Left forelimb (tissue), 1 donor: ENCODE measurements at places on chromosomes 5 and 9.

- no peak for DNase-seq
These were observed 215.0 kb downstream of the FSTL4 start for GRCh38 chr5:133397348-133397747.

GRCh38 chr9:77649109-77649812, 1.1 kb upstream of the GNA14 start:
- DNase-seq, result no peak

DNA sequence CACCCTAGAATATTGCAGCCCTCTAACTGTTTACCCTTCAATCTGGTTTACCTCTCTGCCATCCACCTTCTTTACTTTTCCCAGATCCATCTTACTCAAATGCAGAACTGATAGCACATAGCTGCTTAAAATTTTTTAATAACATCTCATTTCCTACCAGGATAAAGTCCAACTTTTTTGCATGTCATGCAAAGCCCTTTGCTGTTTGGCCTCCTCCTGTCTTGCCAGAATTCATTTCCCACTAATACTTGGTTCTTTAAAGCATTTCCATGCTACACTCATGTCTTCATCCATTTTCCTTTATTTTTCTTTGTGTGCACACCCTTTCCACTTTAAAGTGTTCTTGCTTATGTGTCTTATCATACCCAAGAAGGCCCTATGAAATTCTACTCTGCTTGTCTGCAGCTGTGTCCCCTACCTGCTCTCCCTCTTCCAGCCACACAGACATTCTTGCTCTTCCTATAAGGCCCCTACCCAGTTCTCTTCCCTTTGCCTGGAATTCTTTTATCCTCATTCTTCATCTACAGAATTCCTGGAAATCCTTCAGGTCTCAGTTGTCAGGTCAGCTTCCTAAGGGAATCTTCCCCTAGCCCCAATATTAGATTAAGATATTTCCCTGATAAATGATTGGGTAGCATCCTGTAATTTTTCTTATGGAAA, 50.3 kb downstream of the TLE4 start:
- no peak for DNase-seq

GRCh38 chr5:132385326-132386105, 16.0 kb downstream of the SLC22A5 start:
- no peak for DNase-seq

DNA sequence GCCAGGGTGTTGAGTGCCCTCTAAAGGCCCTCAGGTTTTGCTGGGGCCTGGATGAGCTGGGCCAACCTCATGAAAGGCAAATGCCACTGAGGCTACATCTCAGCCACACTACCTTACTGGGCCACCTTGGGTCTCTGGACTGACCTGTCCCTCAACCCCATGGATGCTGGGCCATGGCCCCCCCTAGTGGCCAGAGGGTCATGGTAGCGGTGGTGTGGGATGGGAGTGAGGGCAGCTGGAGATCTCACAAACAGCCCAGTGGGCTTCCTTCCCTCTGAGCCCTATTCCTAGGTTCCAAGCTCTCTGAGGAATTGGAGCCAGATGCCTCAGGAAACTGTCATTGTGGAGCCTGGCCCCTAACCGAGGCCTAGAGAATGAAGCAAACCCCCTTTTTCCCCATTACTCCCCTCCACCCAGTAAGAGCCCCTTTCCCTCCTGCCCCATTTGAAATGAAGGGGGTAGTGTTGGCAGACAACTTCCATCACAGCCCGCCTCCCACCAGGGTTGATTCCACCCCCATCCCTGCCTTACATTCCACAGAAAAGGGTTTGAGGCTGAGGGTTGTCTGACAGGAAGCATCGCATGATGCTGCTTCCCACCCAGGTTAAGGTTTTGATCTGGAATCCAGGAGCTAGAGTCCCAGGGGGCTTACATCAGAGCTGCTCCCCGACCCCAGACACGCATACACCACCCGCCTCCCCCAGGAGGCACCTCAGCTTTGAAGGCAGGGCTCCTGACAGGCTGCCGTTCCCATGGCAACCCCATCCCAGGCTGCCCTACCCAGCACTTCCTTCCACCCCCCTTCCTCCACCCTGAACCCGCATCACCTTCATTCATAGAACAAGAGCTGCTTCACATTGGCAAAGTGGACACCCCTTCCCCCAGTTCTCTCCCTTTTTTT, 63.9 kb downstream of the PCDH1 start:
- DNase-seq, result no peak

DNA sequence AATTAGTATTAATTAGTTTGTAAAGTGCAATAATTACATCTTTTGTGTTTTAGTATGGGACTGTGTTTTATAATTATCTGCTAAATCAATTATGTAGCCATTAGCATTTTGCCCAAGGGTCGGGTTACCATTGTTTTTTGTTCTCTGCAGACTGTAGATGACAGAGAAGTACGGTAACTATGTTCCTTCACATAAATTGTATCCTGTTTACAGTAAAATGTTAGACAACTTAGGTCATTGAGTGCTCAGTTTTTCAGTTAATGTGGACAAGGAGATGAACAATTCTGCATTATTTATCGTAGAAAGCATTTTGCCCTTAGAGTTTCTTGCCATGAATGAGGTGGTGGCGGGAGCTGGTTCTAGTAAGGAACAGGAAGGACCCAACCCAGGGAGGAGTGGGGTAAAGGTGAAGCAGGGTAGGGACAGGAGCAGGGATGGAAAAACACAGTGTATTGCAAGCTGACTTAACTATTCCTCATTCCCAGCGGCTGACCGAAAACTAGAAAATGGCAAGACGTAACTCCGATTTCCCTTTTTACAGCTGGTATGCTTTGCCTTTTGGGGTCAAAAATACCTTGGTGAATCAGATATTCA, 243.7 kb upstream of the SLC24A2 start:
- DNase-seq, result no peak

- no peak for DNase-seq
These were observed 375.5 kb downstream of the CTNND2 start for GRCh38 chr5:11528720-11529119.

GRCh38 chr9:114000671-114001409, 77.3 kb downstream of the AMBP start:
- DNase-seq, result peak; percentile 37

DNA sequence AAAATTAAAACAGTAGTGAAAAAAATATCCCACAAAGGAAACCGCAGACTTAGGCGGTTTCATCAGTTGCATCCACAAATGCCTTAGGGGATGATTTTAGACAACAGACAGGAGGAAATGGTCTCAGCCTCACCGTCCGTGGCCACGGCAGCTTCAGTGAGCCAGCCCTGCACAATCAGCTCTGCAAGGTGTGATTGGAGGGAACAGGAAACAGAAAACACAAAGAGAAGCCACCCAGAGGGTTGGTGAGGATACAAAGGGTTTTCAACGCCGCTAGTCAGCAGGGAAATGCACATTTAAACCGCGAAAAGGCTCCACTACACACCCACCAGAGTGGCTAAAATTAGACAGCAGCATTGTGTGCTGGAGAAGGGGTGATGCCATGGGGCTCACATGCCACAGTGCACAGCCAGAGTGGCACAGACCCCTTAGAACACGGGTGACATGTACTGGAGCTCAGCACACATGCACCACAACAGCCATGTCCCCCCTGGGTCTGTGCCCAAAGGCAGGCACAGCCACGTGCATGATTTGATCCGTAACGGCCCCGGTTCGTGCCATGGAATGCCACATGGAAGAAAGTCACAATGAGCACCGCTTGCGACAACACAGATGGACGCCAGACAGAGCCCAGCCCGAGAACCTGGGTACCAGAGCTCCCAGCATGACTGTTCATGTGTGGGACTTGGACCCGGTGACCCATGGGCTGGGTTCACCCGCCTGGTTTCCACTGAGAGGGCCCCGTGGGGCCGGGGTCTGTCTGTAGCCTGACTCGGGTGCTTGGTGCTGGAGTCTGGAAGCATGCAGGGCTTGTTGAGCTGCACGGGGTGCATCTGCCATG, 18.3 kb upstream of the TERT start:
- DNase-seq, result peak; percentile 25

GRCh38 chr5:180816608-180817534, 14.3 kb upstream of the MGAT1 start:
- DNase-seq, result no peak

GRCh38 chr9:137428841-137429545, 5.8 kb downstream of the NOXA1 start:
- no peak for DNase-seq

- no peak for DNase-seq
These were observed 7.6 kb upstream of the DNAJA1 start for GRCh38 chr9:33017283-33018041.

DNA sequence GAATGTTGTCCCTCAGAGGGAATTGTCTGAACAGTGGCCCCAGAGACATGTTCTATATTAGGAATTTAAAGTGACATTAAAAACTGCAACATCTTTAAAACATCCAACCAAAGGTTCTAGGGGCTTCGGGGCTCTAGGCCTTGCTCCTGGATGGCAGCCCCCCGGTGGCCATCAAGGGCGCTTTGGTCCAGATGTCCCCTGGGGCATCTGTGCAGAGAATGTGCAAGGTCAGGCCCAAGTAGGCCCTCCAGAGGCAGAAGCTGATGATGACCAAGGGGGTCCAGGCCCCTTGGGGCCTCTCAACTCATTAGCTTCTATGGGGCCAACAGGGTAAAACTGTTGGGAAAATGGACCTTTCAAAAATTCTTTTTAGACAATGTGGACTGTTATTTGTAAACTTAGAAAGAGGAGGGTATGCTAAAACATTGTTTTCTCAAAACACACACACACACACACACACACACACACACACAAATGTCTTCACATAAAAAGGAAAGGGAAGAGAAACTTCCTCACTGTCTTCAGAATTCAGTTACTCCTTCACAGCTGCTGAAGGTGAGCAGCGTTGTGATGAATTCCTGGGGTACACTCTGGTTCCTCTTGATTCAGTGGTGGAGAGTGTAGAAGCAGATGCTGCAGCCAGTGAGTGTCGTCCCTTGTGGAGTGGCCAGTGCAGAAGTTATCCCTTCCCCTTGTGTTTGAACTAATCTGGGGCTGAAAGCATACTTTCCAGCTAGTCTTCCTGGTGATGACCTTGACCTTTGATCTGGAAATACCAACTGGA, 125.2 kb downstream of the WDR41 start:
- no peak for DNase-seq

DNA sequence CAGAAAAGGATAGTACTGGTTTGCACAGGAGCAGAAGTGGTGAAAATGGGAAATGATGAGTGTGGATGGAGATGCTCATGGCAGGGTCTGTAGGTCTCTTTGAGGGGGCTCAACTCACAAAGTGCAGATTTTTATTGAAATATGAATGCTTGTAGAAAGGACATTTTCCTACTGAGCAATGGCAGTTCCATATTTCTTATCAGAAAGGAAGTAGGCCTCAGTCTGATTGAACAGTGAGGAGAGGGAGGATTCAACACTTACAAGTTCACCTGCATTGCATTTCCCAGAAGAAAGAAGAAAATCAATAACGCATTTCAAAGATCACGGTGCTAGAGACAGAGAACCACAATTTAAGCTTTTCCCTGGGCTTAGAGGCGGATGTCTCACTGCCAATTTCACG, 49.2 kb downstream of the ANXA2R start:
- DNase-seq, result no peak

- DNase-seq, result no peak
These were observed 4.6 kb upstream of the MYORG start for GRCh38 chr9:34381323-34381722.

- DNase-seq, result no peak
These were observed 8.4 kb upstream of the NDST1 start for GRCh38 chr5:150499437-150499956.

DNA sequence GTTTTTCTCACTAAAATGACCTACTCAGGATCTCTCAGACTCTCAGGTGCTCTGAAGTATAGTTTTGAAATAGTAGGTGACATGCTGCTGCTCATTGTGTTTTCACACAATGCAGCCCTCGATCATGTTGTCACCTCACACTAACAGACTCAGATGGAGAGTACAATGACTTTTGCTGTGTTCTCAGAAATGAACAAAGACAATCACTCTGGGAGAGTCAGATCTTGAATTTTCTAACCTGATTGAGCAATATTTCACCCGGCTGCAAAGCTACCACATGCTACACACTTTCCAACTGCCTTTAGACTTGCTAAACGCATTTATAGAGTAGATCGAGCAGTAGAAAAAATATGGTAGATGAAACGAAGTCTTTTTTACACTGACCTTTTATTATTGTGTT, 113.4 kb downstream of the ST8SIA4 start:
- DNase-seq, result no peak

- no peak for DNase-seq
These were observed 164.9 kb downstream of the PBX3 start for GRCh38 chr9:125911861-125912644.

DNA sequence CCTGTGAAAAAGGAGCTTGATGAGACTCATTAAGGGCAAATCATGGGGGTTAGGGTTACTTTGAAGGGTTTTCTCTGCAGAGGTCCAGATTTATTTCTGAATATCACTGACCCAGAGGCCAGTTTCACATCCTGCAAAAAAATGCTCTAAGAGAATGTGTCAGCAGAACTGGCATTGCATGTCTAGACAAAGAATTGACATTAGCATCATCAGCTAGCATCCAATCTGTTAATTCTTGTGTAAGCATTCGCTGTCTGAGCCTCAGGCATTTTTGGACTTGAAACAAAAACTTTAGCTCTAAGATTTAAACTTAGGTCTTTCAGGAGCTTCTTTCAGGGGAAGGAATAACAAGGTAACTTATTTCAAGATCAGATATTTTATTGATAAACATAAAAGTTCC, 187.9 kb upstream of the ELL2 start:
- no peak for DNase-seq

DNA sequence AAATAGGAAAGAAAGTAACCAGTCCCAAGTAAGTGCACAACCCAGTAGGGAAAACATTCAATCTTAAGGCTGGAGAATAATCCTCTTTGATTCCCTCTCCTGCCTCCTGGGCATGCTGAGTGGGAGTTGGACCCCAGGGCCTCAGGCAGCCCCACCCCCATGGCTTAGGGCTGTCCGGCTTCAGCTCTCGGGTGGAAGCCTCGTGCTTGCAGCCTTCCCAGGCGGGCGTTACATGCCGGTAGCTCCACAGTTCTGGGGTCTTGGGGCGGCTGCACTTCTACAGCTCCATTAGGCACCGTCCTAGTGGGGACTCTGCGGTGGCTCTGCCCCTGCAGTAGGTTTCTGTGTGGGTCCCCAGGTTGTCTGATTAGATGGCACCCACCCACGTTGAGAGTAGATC, 10.1 kb downstream of the GLIPR2 start:
- no peak for DNase-seq

- DNase-seq, result no peak
These were observed 31.7 kb downstream of the PRRX2 start for GRCh38 chr9:129696944-129697655.

GRCh38 chr5:148735301-148735835, 81.0 kb upstream of the HTR4 start:
- DNase-seq, result no peak

- no peak for DNase-seq
These were observed 52.4 kb upstream of the PWWP2A start for GRCh38 chr5:160171666-160172065.
